ENCODE measurements at places on chromosomes 6 and 20.

GRCh38 chr6:83708970-83709747, at the start of gene SNAP91:
TSS of gene SNAP91 (minus strand) at chr6:83709101. CDS start at chr6:83707927, 1,174 bp downstream.
- peak; percentile 78 for DNase-seq

DNA sequence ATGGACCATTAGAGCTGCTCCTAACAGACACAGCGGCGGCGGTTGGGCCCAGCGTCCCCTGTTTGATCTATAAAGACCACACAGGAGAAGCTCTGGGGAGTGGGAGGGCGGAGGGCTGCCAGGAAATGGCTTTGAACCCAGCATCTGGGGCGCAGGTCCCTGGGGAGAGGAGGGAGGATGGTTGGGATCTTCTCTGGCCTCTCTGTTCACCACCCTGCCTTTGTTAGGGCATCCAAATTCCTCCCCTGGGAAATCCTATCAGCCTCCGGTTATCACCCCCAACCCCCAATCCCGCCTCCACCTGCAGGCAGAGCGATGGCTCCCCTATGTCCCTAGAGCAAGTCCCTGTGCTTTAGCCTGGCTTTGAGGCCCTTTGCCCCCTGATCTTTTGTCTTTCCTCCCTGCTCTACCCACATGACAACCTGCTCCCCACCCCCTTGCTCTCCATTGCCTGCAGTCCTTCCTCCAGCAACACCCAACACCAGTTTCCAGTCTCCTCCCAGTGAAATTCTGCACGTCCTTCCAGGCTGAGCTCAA, 7.1 kb downstream of the XKR7 start:
- no peak for DNase-seq

- no peak for DNase-seq
Observed at GRCh38 chr6:43971776-43972126, 155.5 kb downstream of the MRPL14 start.

GRCh38 chr6:24775520-24776058, 852 bp downstream of the GMNN start:
- no peak for DNase-seq

GRCh38 chr6:166471797-166472260, 89.1 kb upstream of the MPC1 start:
- DNase-seq, result no peak

DNA sequence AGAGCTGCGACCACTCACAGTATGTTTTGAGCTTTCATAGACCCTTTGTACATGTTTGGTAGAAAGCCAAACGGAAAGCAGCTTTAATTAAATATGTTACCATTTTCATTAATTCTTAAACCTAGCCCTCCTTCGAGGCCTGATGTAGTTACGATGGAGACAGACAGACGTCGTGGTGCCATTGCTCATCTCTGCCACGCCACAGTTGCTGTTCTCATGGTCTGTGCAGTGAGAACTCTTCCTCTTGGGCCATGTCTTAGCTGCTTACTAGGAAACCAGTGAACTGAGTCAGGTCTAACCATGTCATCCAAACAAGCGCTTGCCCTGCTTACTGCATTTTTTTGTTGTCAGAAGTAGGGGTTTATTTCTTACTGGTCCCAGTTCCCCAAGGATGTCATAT, 62.8 kb downstream of the SNX9 start:
- no peak for DNase-seq

DNA sequence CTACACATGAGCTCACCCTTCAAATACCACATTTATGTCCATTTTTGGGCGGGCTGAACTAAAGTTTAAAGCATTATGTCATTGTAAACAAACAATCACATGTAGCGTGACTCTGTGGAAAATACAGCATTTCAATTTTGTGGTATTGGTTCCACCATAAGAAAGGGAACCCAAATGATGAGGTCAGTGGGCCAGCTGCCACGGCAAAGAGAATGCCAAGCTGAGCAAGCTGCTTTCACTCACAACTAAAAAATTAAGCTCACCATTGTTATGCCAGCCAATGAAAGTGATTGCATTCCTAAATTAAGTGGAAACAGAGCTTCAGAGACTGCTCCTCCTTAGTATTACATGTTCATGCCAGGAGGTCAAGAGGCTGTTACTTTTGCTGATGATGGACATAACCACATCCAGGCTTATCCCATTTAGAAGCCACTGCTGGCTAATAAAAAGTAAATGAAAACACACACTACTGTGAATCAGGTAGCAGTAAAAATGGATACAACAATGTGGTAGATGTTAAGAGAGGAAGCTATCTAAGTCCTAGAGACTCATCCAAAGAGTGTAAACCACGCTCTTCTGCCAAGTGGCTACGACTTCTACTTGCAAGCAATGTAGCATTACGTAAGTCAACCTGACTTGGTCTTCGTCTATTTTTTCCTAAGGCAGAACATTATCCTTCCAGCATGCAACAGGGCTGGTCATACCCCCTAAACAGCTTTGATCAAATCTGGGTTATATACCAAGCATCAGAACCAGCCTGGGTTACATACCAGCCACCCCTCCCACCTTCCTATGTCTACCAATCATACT, 164.8 kb downstream of the BACH2 start:
- DNase-seq, result no peak

GRCh38 chr20:63014710-63015109, 7.9 kb upstream of the BHLHE23 start:
- DNase-seq, result no peak

DNA sequence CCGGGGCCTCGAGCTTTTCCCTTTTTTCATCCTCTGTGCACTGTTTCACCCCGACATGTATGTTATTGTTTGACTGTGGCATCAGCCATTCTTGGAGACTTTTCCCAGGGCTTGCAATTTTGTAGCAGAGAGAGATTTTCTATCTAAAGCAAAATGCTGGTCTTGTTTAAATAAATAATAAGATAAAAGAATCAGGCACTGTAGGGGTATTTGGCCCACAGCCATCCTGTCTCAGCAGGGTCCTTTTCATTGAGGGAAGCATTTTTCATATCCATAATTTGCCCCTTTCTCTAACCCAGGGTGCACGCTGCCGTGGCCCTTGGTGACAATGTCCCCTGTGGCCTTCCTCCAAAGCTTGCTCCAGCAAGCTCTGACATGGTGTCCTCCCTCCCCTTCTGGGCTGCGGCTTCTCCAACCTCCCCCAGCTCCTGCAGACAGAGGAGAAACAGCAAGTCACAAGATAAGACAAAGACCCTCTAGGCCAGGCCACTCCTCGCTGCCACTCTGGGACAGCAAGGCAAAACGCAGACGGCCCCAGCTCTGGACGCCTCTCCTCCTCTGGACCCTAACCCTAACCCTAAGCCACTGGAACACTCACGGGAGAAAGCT, 117.6 kb downstream of the MYLK4 start:
- no peak for DNase-seq

DNA sequence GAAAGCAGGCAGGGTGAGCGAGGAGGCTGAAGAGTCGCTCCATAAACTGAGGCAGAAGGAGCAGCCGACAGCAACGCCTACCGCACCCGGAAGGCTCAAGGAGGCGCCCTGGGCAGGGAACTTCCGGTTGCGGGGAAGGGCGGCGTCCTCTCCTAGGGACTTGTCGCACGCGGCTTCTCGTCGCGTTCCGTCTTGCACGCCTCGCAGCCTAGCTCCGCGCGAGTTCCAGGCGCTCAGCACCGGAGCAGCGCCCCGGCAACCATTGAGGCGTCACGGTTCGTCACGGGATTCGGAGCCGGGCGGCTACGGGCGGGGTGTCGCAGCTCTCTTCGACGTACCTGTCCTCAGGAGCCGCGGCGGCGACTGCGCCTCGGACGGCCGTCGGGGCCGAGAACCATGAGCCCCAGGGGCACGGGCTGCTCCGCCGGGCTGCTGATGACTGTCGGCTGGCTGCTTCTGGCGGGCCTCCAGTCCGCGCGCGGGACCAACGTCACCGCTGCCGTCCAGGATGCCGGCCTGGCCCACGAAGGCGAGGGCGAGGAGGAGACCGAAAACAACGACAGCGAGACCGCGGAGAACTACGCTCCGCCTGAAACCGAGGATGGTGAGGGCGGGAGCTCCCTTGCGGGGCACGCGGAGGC, at the start of gene SPACA1:
Gene SPACA1 (plus strand): TSS at position 332 of the 641 bp plus-strand sequence. CDS start 65 bp downstream, at position 397.
- no peak for DNase-seq

DNA sequence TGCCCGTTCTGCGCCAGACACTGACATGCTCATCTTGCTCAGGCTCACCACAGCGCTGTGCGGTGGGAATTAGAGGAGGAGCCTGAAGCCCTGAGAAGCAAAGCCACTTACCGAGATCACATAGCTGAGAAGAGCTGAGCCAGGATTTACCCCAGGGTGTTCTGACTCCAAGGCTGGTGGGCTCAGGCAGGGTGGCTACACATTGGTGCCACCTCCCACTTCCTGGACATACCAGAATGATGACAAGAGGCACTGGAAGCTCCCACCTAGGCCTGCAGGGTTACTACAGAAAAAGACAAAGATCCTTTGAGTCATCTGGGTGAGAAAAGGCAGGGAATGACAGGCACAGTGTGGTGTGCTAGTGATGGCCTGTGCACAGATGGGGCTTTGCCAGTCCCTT, 24.4 kb upstream of the FKBP1A start:
- DNase-seq, result no peak

DNA sequence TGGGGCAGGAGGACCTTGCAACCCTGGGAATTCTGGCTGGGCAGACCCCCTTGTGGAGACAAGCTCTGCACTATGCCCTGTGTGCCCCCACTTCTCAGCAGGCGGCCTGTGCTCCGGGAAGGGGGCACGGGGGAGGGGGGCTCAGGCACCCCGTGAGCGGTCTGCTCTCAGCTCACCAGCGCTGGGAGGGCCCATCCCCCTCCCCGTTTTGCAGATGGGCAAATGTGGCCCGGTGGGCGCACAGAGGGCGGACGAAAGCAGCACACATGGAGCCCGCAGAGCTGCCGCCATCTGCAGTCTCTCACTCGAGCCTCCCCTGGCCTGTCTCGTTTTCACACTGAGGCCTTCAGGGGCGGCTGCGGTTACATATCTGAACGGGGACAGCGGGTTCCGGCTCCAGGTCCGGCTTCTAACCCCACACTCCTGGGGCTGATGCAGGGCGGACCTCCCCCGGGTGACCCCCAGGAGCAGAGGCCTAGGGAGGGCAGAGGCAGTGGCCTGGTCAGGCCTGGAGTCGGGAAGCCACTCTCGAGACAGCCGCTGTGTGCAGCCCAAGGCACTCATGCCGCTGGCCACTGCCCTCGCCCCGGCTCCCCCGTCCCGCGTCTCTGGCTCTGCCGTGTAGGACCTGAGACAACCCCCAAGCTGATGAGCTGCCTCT, 13.9 kb downstream of the CHRNA4 start:
- DNase-seq, result no peak

GRCh38 chr6:39192736-39193135, 36.5 kb downstream of the KCNK5 start:
- no peak for DNase-seq

- no peak for DNase-seq
Observed at GRCh38 chr20:25287631-25288290, 39.9 kb downstream of the PYGB start.

DNA sequence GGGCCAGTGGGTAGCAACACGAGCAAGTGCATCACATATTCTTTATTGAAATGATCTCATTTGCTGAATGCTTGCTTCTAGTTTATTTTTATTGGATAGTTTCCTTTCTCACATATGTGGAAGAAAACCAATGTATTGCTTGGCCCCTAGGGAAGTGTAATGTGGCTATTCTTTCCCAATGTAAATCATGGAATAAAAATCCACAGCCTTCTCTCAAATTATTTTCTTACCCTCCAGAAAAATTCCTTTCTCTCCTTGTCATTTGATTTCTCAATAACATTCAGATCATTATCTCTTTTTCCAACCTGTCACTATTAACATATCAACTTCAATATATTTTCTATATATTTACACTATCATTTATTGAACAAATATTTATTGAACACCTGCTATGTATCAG, 51.9 kb upstream of the PTPRK start:
- DNase-seq, result no peak

GRCh38 chr6:35718375-35718736, 18.5 kb upstream of the ARMC12 start:
- no peak for DNase-seq

- DNase-seq, result no peak
Observed at GRCh38 chr6:31681135-31681671, 336 bp upstream of the LY6G5C start.

DNA sequence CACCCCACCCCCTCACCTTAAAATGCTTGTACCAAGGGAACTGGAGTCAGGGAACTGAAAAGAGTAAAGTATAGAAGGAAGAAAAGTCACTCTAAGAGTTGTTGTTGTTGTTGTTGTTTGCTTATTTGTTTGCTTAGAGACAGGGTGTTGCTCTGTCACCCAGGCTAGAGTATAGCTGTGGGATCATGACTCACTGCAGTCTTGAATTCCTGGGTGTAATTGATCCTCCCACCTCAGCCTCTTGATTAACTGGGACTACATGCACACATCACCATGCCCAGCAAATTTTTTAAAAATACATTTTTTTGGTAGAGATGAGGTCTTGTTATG, 681.6 kb upstream of the GJE1 start:
- no peak for DNase-seq

GRCh38 chr6:82906489-82906888, 159.2 kb downstream of the UBE3D start:
- DNase-seq, result no peak

DNA sequence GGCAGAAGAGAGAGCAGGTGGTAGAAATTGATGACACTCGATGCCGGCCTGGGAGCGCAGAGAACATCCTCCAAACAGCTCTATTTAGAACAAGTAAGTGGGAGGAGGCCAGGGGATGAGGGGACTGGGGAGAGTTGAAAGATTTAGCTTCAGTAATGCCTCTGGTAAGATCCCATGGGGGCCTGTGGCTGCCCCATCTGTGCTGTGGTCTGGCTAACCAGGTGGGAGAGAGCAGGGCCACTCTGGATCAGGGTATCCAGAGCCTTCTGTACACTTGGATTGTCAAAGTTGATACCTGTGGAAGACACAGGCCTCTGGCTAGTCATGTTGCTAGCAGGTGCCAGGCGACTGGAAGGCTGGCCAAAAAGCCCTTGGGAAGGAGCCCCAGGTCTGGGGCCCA, 27.6 kb downstream of the NCOA5 start:
- DNase-seq, result no peak

GRCh38 chr6:110728501-110728900, 86.8 kb downstream of the CDK19 start:
- no peak for DNase-seq

DNA sequence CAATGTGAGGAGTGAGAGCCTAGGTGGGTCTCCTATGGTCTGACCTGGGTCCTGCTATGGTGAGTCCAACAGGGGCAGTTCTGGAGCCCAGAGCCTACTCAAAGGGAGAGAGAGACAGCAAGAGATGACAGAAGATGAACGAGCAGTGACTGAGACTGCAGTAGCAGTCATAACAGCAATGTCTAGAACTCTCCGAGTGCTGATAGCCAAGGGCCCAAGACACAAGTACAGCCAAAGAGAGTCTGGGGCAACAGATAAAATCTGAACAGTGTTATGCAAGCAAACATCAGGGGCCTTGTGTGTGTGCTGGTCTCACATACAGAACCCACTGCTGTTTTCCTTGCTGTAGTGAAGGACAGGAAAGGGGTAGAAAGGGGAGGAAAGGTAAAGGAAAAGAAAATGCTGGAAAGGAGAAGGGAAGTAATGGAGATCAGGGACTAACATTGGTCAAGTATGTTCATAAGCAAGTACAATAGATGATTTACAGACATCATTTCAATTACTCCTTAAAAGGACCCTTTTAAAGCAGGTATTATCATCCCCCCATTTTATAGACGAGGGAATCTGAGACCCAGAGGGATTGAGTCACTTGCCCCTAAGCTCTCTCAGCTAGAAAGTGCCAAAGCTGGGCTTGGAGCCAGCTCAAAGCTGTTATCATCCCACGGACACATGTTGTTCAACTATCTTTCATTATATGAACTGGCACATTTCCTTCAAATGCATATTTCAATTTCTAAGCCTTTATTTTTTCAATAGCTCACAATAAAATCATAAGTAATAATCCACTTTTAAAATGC, 182.3 kb upstream of the RAB32 start:
- DNase-seq, result peak; percentile 44

- no peak for DNase-seq
Observed at GRCh38 chr6:44169886-44170570, 11.4 kb downstream of the CAPN11 start.

GRCh38 chr6:141152951-141153350, 979.8 kb upstream of the GJE1 start:
- DNase-seq, result no peak
